ENCODE measurements at places on chromosomes 11 and 22. TPM values are rescaled to one million over a fixed set of nuclear protein-coding genes. Genes with fewer than 3 reads are reported as not detected.
A peak's percentile ranks its signal among the peaks of the same experiment; 100 is the strongest.

Gene ANO9
- 2.8 TPM for total RNA-seq

Gene MRGPRF
- 75.7 TPM for total RNA-seq

Gene APOL5
- not detected for total RNA-seq

DNA sequence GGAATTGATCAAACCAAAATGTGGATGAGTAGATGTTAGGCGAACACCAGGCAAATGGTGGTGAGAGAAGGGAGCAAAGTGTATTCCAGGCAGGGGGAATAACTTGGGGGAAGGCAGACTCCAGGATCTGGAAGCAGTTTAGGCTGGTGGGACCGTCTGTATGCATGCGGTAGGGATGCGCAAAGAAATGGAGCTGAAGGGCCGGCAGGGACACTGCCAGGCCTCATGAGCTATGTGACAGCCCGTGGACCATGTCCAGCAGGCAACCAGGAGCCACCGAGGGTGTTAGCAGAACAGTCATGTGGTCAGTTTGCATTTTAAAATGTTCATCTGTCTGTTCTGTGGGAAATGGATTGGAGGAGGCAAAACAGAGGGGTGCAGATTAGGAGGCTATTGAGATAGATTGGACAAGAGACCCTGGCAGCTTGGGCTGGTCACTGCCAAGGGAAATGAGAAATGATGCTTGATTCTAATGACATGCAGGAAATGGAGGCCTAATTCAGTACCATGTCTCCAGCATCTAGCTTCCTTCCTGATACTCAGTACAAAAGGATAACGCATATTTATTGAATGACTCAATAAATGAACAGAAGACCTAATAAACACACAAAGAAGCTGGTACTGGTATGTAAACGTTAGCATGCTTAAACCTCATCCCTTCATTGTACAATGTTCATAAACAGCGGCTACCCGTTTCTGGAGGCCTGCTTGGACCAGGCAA, 412.4 kb downstream of the BUD13 start:
- no peak overlapping the region for H3K27ac ChIP-seq
- no peak for DNase-seq
- H3K27me3 ChIP-seq, result no peaks in the 10 kb centered on the region

DNA sequence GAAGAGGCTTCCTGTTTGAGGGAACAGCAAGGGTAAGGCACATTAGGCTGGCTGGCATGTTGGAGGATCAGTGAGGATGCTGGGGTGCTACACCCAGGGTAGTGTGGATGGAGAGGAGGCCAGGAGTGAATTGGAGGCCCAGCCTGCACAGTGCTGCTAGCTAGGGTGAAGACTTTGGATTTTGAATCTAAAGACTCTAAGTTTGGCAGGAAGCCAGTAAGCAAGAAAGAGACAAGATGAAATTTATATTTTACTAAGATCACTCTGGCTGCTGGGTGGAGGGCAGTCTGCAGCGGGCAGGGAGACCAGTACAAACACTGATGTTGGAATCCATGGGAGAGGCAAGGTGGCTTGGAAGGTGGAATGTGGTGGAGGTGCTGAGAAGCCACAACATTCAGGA, 43.6 kb downstream of the TSPAN18 start:
- H3K27ac ChIP-seq, result no peak overlapping the region
- H3K36me3 ChIP-seq, result no peaks in the 10 kb centered on the region
- no peak for DNase-seq
- H3K4me3 ChIP-seq, result no peak overlapping the region
- H3K4me1 ChIP-seq, result no peaks in the 10 kb centered on the region
- H3K27me3 ChIP-seq, result no peaks in the 10 kb centered on the region

DNA sequence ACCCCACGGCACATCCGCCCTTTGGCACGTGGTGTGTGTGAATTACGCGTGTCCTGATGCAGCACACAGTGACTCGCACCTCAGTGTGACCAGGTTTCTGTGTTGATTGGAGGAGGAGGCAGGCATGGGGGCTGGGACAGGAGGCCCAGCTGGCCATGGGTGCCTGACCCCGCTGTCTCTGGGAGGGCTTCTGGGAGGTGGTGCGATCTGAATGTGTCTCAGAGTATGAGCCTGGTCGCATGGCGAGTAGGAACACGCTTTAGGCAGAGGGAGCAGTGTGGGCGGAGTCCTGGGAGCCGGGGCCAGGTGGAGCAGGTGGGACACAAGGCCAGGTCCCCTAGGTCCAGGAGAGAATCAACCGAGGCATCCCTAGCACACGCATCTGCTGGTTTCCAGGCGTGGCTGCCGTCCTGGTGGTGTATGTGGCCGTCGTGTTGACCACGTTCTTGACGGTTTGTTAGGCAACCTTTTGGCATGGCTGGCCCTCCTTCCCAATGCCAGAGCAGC, 5.7 kb downstream of the GRAMD4 start:
- no peak overlapping the region for H3K4me3 ChIP-seq
- peak; percentile 49 for DNase-seq
- H3K4me1 ChIP-seq, result no peaks in the 10 kb centered on the region
- no peaks in the 10 kb centered on the region for H3K36me3 ChIP-seq
- no peak overlapping the region for H3K27ac ChIP-seq

- H3K36me3 ChIP-seq, result no peaks in the 10 kb centered on the region
- no peak overlapping the region for H3K4me3 ChIP-seq
- H3K27ac ChIP-seq, result no peak overlapping the region
- peak; percentile 77 for DNase-seq
- H3K27me3 ChIP-seq, result no peaks in the 10 kb centered on the region
These were observed 5.1 kb upstream of the BAIAP2L2 start for GRCh38 chr22:38115423-38116205.

DNA sequence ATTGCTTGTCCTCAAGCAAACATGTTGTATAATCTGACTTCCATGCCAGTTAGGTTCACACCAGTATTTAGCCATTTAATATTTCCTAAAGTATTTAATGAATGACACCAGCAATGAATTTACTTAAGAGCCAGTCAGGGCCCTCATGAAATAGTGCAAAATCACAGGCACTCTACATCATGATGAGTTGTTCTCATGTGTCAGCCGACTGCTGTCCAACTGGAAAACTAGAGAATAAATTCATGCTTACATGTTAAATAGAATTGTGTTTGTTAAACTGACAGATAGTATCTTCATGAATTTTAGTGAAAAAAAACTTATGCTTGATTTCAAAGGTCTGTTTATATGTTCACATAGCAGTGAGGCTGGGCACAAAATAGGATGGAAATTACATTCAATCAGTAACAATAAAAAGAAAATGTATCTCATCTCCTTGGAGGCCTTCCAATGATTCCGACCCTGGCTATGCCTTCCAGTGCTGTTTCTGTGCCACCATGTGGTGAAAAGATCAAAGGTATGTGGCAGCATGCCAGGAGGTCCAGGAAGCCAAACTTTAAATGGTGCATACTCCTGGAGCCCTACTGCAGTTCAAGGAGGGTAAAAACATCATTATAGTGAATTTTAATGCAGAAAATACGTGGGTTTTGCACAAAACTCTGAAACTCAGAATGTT, 45.2 kb downstream of the CTSC start:
- no peak overlapping the region for H3K4me3 ChIP-seq
- no peaks in the 10 kb centered on the region for H3K4me1 ChIP-seq
- no peak overlapping the region for H3K27ac ChIP-seq

DNA sequence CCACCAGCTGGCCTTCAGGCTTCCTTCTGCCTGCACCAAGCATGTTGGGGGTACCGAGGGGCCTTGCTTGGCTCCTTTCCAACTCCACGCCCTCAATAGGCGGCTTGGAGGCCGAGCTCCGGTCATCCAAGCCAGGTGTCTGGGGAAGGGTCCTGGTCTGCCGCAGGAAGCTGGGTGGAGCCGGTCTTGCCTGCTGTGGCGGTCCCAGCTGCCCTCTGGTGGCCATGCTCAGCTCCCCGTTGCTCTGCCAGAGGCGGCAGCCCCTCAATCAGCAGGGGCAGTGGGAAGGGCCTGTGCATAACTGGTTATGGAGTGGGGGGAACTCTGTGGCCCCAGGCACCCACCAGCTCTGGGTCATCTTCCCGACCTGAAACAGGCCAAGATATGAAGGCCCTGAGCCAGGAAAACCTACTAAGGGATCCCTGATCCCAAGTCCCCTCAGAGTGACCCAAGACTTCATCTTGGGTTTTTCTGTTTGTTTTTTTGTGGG, 3.2 kb downstream of the ARVCF start:
- no peaks in the 10 kb centered on the region for H3K27me3 ChIP-seq
- no peak overlapping the region for H3K4me3 ChIP-seq
- no peaks in the 10 kb centered on the region for H3K36me3 ChIP-seq
- DNase-seq, result peak; percentile 84
- H3K4me1 ChIP-seq, result no peaks in the 10 kb centered on the region
- H3K27ac ChIP-seq, result no peak overlapping the region

DNA sequence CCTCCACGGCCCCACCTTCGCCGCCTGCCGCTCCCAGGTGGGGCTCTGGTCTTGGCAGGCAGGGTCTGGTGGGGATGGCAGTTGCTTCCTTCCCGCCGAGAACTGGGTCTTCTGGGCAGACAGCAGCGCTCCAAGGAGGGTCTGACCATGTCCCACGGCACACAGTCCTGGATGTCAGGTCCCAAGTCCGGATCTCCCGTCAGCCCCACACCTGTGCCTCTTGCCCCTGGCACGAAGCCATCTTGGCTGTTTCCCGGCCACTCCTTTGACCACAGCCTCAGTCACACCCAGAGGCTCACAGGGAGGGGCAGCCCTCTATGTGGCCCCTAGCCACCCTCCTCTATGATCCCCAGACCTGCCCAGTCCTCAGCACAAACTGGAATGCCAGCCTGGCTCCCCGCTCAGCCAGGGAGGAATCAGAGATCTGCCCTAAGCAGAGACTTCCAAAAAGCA, 14.3 kb downstream of the MUC5B start:
- H3K27ac ChIP-seq, result no peak overlapping the region
- H3K27me3 ChIP-seq, result no peaks in the 10 kb centered on the region
- no peak overlapping the region for H3K4me3 ChIP-seq
- no peaks in the 10 kb centered on the region for H3K36me3 ChIP-seq

- H3K4me3 ChIP-seq, result no peak overlapping the region
- no peaks in the 10 kb centered on the region for H3K27me3 ChIP-seq
- peak; percentile 61 for DNase-seq
- no peaks in the 10 kb centered on the region for H3K36me3 ChIP-seq
These were observed 12.1 kb upstream of the FCHSD2 start for GRCh38 chr11:73154178-73154577.

DNA sequence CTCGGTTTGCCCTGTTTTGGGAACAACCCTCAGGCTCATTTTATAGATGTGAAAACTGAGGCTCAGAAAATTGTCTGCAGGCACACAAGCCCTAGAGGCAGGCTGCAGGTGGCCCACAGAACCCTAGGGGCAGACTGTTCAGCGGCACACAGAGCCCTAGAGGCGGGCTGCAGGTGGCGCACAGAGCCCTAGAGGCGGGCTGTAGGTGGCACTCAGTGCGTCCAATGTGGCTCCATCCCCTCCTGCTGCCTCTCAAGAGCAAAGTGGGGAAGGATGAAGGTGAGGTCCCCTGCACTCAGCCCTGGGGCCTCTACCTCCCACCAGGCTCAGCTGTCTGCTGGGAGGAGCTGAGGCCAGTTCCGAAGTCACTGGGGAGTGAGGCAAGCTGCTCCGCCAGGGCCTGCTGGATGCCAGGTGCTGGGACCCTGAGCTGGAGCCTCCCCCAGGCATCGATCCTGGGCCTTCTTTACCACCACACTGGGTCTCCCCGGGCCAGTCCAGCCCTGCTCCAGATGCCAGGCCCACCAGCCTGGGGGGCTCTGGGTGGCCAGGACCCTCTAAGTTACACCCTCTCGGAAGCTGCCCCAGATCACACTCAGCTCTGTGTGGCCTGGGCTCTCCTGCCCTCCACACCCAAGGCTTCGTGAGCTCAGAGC, 2.3 kb downstream of the ACY3 start:
- no peaks in the 10 kb centered on the region for H3K27me3 ChIP-seq
- no peak overlapping the region for H3K27ac ChIP-seq
- no peak overlapping the region for H3K4me3 ChIP-seq
- no peaks in the 10 kb centered on the region for H3K4me1 ChIP-seq
- H3K36me3 ChIP-seq, result no peaks in the 10 kb centered on the region
- peak; percentile 38 for DNase-seq

DNA sequence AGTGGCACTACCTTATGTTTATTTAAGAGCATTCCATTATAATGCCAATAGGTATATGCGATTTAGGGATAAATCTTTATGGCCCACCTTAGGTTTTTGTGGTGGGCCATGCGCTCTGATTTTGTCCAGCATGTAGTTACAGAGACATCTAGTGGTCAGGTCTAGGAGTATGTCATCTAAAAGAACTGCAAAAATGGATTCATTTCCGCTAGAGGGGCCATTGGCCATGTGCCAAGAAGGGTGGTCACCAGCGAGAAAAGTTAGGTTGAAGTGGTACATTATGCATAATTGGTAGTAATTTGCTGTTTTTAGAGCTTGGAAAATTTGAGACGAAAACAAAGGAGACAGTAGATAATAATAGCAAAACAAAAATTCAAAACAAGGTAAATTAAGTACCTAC, 27.7 kb downstream of the LRRC4C start:
- H3K4me3 ChIP-seq, result no peak overlapping the region
- no peaks in the 10 kb centered on the region for H3K27me3 ChIP-seq
- no peak for DNase-seq
- H3K4me1 ChIP-seq, result no peaks in the 10 kb centered on the region
- H3K27ac ChIP-seq, result no peak overlapping the region
- H3K36me3 ChIP-seq, result no peaks in the 10 kb centered on the region

DNA sequence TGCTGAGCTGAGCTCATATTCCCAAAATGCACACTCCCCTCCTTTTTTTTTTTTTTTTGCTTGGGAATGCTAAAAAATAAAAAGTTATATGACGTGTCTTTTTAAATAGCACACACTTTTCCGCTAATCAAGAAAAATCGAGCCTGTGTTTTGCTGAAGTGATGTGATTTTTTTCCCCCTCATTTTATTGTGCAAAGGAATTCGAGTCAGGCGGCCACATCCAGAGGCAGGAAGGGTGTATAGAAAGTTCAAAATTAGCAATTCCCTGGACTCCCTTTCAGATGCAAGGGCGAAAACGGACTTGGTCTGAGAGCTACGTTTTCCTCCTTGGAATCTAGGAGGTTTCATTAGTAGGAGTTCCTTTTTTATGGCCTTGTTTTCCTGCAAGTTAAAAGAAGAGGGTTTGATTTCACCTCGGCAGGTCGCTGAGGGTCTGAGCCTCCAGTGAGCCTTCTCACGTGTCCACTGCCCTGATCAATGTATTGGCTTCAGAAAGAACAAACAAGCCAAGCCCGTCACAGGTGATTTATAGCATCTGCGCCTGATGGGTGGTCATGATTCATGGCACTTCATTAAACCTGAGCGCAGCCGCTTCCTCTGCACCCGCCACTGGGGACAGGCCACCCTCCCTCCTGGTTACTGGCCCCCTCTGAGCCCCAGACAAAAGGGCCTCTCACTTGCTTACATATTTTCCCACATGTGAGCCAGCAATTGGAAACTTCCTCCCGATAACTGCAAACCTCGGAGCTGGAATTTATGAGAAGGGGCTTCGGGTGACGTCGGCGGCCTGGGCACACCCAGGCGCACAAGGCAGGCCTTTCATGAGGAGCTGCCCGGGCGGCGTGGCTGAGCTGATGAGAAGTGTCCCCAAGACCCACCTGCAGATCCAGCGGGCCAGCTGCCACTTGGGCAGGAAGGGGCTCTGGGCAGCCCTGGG, 64.4 kb upstream of the LINC01488 start:
- no peaks in the 10 kb centered on the region for H3K36me3 ChIP-seq
- H3K27ac ChIP-seq, result no peak overlapping the region
- no peaks in the 10 kb centered on the region for H3K27me3 ChIP-seq
- no peaks in the 10 kb centered on the region for H3K4me1 ChIP-seq
- DNase-seq, result peak; percentile 73
- no peak overlapping the region for H3K4me3 ChIP-seq

All from aorta (tissue), 5 donors.